B cell (primary cell): ENCODE measurements at places on chromosomes 11 and 22. TPM values are rescaled to one million over a fixed set of nuclear protein-coding genes. Genes with fewer than 3 reads are reported as not detected.

TRIM68 gene
- 5.6 and 7.6 TPM in 2 replicates for polyA plus RNA-seq

INPP5J gene
- polyA plus RNA-seq, result 0.07 and 0.42 TPM in 2 replicates

GRIA4 gene
- not detected in 2 replicates for polyA plus RNA-seq

POLA2 gene
- polyA plus RNA-seq, result 11.0 and 13.0 TPM in 2 replicates

FBXO7 gene
- 66.2 and 72.3 TPM in 2 replicates for polyA plus RNA-seq

OR8G1 gene
- not detected in 2 replicates for polyA plus RNA-seq

SLC35E4 gene
- polyA plus RNA-seq, result 0.39 and 0.43 TPM in 2 replicates

CDC45 gene
- polyA plus RNA-seq, result 0.61 and 1.4 TPM in 2 replicates

SLC35F2 gene
- polyA plus RNA-seq, result 10.9 and 13.4 TPM in 2 replicates

SERHL2 gene
- polyA plus RNA-seq, result 3.9 and 7.3 TPM in 2 replicates

CYP2R1 gene
- polyA plus RNA-seq, result 8.1 and 11.6 TPM in 2 replicates

TBC1D22A gene
- polyA plus RNA-seq, result 65.0 and 73.8 TPM in 2 replicates

BEST1 gene
- polyA plus RNA-seq, result 0.07 and 0.42 TPM in 2 replicates

NNMT gene
- not detected in 2 replicates for polyA plus RNA-seq

FAM83F gene
- polyA plus RNA-seq, result 0.03 TPM in 1 of 2 replicates, not detected in the other

DNAJB7 gene
- polyA plus RNA-seq, result not detected in 2 replicates

GDPD4 gene
- polyA plus RNA-seq, result not detected in 2 replicates

SLC37A4 gene
- polyA plus RNA-seq, result 23.5 and 26.3 TPM in 2 replicates

MEI1 gene
- polyA plus RNA-seq, result 40.3 and 64.8 TPM in 2 replicates

OMP gene
- not detected in 2 replicates for polyA plus RNA-seq

APOBEC3H gene
- polyA plus RNA-seq, result 1.2 and 1.4 TPM in 2 replicates

SPTBN2 gene
- 1.2 and 2.1 TPM in 2 replicates for polyA plus RNA-seq

VSIG10L2 gene
- polyA plus RNA-seq, result not detected in 2 replicates

C11orf86 gene
- not detected in 2 replicates for polyA plus RNA-seq
